ENCODE measurements at places on chromosomes 16 and 17.
A peak's percentile ranks its signal among the peaks of the same experiment; 100 is the strongest.

GRCh38 chr17:19551591-19552148 lies 18.0 kb downstream of the SLC47A1 start:
- no peak for DNase-seq

DNA sequence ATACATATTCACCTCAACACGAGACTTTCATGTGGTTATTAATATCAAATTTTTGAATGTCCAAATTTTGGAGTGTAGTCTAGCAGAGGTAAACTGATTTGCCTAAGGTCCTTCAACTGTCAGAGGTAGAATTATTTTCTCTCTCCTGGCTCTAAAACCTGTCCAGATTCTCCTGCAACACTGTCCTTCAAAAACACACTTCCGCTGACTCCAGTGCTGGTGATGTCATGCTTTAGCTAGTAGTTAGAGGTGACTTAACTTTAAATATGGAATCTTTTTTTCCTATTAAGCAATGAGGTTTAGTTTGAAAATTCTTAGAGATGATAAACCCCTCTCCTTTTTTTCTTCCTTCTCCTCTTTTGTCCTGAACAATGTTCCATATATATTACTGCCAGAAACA lies 10.8 kb upstream of the CBLN1 start:
- DNase-seq: no peak

- no peak for DNase-seq
Measured at GRCh38 chr16:54926166-54926838, 4.4 kb upstream of the IRX5 start.

- DNase-seq: peak; percentile 47
Measured at GRCh38 chr16:4693956-4694641, 737 bp downstream of the NUDT16L1 start.

GRCh38 chr17:44266402-44267164 lies 1.4 kb downstream of the SLC4A1 start:
- DNase-seq: no peak

DNA sequence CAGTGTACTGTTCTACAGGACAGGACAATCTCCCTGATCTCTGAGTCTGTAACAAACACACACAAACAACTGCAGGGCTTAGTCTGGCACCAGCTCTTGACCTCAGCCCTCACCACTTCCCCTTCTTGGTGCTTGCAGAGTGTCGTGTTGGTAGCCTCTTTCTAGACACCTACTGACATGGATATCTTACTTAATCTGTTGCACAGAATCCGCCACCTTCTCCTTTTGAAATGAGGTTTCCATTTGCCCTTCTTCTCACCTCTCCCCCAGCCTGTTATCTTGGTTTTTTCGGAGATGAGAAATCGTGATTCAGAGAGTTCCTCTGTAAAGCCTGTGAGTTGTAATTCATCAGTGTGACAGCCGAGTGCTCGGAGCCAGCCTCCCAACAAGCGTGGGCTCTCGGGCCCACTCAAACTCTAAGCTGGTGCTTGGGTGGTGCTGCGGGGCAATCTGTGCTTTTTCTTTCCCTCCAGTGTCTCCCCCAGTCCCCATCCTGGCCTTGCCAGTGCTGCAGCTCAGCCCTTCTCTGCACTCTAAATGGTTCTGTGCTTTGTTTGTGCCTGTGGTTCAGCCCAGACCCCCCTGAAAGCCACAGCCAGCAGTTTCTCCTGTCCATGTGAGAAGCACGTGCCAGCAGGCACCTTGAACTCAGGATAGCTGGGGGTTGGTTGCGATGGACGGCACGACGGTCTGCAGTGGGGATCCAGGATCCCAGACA lies 28.1 kb downstream of the KIAA0513 start:
- DNase-seq: peak; percentile 62

Measured in activated naive CD8-positive, alpha-beta T cell treated with anti-CD3 and anti-CD28 coated beads, Interleukin-2, amount 50 U/mL, for 24 hours (primary cell).